Muscle of back (tissue), 13 donors: ENCODE measurements at places on chromosomes 16 and 17. TPM values are rescaled to one million over a fixed set of nuclear protein-coding genes. Genes with fewer than 3 reads are reported as not detected.

The CA4 gene
- 8.4 TPM for polyA plus RNA-seq

The SEZ6L2 gene
- polyA plus RNA-seq = 1.5 TPM

The MEIOC gene
- polyA plus RNA-seq = 1.3 TPM

The ZG16 gene
- polyA plus RNA-seq = not detected

- DNase-seq = no peak
Observed at GRCh38 chr16:53495325-53495724, 7.7 kb downstream of the AKTIP start.

GRCh38 chr17:73412914-73413313 lies 101.1 kb upstream of the CDC42EP4 start:
- no peak for DNase-seq

- no peak for DNase-seq
Observed at GRCh38 chr17:46901291-46901690, 21.7 kb upstream of the GOSR2 start.

DNA sequence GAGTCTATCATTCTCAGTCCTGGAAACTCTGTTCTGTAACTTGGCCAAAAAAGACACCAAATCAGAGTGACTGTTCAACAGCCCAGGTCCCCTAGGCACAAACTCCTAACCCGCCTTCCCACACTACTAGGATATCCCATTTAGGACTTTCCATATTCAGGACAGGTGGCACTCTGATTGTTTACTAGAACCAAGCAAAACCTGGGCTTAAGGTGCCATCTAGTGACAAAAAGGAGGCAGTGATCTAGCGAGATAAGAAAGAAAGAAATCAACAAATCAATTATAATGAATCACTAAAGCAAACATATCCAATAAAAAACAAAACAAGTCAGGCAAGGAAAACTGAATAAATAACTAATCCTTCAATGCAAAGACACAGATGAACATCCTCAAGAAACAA lies 203.9 kb downstream of the CEP112 start:
- no peak for DNase-seq

DNA sequence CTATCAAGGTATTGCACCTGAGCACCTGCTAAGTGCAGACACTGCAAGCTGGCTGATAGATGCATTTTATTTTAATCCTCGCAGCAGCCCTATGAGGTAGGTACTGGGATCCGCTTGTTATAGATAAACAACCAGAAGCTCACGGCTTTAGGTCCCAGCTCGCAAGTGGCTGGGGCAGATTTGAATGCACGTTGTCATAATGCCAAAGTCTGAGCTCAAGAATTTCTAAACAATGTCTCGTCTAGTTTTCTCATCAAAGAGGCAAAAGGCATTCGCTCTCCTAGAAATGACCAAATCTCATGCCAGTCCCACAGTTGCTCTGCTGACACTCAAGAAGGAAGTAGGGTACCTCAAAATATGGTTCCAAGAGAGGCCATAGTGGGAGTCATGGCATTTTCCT lies 20.5 kb downstream of the SOX9 start:
- no peak for DNase-seq

DNA sequence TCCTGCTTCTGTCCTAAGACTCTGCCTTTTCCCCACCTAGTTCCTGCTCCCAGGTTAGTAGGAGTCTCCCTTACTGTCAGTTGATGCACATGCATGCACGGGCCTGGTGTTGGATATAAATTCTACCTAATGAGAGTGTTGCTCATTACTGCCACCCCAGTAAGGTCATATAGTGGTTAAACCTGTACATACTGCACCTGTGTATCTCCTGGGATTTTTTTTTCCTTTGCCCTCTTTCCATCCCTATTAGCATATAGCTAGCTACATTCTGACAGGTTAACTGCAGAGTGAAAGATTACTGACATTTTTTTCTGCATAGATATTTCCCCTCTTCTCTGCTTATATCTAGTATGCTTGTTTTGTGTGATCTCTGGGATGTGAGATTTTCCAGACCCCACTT lies 201.5 kb upstream of the PIRT start:
- DNase-seq = no peak

- no peak for DNase-seq
Observed at GRCh38 chr16:7689234-7689633, 356.6 kb downstream of the RBFOX1 start.

GRCh38 chr17:78862073-78863023 lies 21.7 kb upstream of the USP36 start:
- peak; percentile 44 for DNase-seq

GRCh38 chr16:88545781-88546180 lies 24.4 kb upstream of the ZC3H18 start:
- no peak for DNase-seq

GRCh38 chr17:44348988-44349364 lies 3.9 kb downstream of the GRN start:
- no peak for DNase-seq

DNA sequence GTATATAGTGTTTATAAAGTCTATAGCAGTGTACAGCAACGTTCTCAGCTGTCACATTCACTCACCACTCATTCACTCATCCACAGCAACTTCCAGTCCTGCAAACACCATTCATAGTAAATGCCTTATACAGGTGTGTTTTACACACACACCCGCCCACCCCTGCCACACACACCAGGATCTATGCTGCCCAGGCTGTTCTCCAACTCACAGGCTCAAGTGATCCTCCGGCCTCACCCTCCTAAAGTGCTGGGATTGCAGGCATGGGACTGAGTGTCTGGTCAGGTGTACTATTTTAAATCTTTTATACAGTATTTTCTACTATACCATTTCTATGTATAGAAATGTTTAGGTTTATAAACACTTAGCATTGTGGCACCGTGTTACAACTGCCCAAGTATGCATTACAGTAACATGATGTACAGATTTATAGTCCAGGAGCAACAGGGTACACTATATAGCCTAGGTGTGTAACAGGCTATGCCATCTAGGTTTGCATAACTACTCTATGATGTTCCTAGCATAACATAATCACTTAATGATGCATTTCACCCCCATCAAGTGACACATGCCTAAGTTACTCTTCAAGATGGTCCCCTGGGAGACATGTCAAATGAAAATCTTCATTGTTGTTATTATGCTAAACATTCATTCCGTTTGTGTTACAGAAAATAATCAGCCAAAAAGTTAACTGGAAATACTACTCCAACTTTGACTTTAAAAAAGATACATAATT lies 42.5 kb downstream of the CREBBP start:
- no peak for DNase-seq
